ENCODE measurements at places on chromosomes 3 and 15.

GRCh38 chr3:193594946-193595689 is 2.1 kb downstream of the OPA1 start:
- DNase-seq, result no peak

- no peak for DNase-seq
These were observed 13.8 kb upstream of the TNFSF10 start for GRCh38 chr3:172536993-172537419.

DNA sequence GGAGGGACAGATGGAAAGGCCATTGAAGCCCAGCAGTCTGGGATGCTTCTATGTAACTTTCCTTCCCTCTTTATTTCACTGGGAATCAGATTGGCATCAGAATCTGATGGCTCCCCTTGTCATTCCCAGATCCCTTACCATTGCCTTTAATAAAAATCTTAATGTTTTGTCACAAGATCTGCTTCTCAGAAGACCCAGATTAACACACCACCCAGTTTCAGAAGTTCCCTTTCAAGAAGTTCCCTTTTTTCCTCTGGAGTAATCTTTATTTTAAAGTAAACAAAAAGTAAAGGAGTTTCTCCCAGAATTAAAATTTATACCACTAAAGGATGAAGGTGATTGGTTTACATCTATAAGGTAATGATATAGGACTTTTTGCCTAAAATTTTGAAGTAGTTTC is 76.4 kb downstream of the UBR1 start:
- no peak for DNase-seq

DNA sequence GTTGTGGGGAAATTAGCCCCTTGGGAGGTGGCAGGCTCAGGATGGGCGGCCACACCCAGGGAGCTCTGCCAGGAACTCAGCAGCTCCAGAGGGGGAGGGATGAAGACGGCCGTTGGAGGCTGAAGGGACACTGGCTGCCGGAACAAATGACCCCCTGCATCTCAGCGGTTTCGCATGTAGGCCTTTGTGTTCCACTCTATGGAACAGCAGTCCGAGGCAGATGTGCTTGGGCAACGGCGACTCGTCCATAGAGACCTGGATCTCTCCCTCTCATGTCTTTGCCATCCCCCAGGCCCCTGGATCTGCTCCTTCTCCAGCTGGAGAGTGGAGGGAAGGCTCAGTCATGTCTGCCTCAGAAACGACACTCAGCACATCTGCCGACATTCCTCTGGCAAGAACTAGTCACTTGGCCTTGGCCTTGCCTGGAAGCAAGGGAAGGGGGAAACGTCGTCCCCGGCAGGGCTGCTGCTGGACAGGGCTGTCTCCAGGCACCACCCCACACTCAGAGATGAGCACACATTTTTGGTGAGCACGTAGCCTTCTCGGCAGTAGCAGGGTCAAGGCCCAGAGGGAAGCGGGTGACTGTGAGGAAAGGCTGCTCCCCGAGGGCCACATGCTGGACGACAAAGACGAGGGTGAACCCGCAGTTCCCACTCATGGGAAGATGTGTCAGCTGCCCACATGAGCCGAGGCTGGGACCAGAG is 83.8 kb downstream of the ASB7 start:
- peak; percentile 18 for DNase-seq

GRCh38 chr3:58361866-58362265 is 29.2 kb downstream of the PXK start:
- DNase-seq, result no peak

DNA sequence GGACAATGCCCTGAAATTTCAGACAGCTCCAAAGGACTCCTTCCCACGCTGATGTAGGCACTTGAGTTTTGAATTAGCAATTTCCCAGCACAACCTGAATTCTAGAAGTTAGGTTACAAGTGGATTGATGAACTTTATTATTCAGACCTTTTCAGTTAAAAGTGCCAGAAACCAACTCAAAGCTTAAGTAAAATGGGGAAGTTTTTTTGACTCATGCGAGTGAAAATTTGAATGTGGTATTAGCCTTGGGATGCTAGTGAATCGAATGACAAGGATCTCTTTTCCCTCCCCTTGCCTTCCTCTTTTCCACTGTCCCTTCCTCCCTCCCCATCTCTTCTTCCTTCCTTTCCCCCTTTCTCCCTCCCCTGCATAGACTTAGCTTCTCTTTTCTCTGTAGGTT is 295.1 kb upstream of the PROK2 start:
- no peak for DNase-seq

GRCh38 chr15:62822228-62822627 is 220.3 kb upstream of the TPM1 start:
- no peak for DNase-seq

DNA sequence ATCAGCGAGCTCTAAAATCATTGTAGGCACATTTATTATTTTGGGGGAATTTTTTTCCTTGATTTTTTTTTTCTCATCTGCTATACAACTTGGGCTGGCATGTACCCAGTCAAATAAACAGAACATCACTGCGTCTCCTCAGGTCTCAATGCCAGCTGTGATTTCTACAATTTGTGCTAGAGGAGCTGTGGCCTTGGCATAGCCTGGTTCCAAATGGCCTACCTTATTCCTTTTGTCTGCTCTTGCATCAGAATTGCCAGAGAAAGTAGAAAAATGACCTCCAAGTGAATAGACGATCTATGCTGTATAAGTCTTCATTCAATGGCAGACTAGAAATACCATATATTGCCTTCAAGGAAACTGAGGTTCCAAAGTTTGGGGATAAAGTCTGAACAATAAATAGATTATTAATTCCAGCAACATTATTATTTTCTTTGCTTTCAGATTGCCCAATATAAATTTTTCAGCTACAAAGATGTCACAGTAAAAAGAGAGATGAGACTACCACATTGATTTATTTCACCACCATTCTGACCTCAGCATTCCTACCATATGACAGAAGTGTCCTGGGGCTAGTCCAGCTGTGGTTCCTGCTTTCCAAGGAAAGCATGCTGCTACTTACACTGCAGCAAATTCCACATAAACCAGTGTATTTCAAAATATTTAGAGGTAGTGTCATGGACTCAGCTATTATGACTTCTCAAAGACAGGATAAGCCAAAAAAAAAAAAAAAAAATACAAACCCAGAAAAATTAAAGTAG is 493.9 kb upstream of the ZNF385D start:
- no peak for DNase-seq

- DNase-seq, result no peak
These were observed 474.9 kb upstream of the GOLIM4 start for GRCh38 chr3:168570404-168571155.

- DNase-seq, result no peak
These were observed 232.9 kb upstream of the CTDSPL start for GRCh38 chr3:37628711-37629301.

GRCh38 chr3:100753846-100754245 is 44.6 kb downstream of the TFG start:
- DNase-seq, result no peak

- DNase-seq, result no peak
These were observed 9.7 kb downstream of the ATP8B4 start for GRCh38 chr15:50109076-50109987.

DNA sequence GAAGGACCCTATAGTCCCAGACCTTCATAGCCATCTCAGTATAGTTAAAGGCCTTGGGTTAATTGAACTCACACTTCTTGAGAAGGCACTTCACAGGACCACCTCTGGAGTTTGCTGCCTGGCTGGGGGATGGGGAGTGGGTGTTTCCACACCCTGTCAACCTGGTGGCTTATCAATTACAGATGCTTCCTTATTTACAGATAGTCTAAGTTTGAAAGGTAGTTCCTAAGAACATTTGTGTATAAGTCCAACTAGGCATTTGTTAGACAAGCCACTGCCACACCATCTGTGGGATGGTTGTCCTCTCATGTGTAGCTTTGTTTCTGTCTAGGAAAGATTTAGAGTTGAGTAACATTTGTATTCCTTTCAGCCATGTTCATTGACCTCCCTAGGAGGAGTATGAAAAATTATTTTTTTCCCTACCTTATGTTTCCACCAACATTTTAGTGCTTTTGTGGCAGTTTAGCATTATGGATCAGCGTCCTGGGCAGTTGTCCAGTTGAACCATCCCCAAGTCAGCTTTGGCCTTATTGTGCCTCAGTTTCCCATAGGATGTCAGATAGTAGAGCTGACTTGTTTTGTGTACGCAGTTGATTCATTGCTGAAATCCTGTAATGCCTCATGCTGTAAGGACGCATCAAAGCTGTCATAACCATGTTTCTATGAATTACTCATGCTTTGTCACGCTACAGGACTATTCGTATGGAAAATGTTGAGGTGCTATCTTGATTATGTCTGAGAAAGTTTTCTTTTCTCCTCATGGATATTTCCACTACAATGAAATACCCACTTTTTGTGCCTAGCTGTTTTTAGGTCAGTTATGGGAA is 21.2 kb upstream of the SIAH2 start:
- no peak for DNase-seq

GRCh38 chr3:116863822-116864589 is 154.4 kb downstream of the TUSC7 start:
- DNase-seq, result peak; percentile 9

DNA sequence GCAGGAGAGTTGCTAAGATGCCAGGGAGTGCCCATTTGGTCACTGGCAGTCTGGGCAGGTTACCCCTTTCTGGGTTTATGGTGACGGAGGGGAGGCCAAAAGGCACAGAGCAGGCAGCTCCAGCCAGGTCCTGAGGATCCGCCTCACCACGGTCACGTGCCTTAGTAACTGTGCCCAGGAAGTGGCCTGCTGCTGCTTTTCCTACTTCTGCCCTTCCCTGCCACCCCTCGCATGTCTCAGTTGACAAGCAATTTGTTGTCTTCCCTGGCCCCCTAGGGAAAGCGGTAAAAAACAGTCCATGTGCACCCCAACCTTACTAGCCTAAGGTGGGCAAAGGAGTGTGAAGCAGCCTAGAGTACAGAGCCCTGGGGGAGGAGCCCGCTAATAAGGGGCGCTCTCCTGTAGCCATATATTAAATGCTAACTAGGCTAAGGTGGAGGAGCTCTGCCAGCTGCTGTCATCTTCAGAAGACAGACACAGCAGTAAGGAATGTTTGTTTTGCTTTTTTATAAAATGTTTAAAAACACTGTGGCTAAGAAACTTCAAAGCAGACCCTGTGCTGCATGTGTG is 9.1 kb upstream of the LIPH start:
- no peak for DNase-seq

- DNase-seq, result no peak
These were observed 465.9 kb upstream of the RASGRP1 start for GRCh38 chr15:39030291-39031070.

- no peak for DNase-seq
These were observed 25.7 kb downstream of the TYRO3 start for GRCh38 chr15:41584636-41585126.

- DNase-seq, result no peak
These were observed 762 bp upstream of the ARL6 start for GRCh38 chr3:97763586-97764406.

- DNase-seq, result no peak
These were observed 932 bp upstream of the PLCD1 start for GRCh38 chr3:38030126-38031021.

- no peak for DNase-seq
These were observed 4.6 kb downstream of the STIMATE start for GRCh38 chr3:52892625-52893311.

- DNase-seq, result no peak
These were observed 112.7 kb downstream of the APBA2 start for GRCh38 chr15:28998511-28998910.

Measured in NCI-H526 (cell line).